ENCODE measurements at places on chromosomes 16 and 17.

DNA sequence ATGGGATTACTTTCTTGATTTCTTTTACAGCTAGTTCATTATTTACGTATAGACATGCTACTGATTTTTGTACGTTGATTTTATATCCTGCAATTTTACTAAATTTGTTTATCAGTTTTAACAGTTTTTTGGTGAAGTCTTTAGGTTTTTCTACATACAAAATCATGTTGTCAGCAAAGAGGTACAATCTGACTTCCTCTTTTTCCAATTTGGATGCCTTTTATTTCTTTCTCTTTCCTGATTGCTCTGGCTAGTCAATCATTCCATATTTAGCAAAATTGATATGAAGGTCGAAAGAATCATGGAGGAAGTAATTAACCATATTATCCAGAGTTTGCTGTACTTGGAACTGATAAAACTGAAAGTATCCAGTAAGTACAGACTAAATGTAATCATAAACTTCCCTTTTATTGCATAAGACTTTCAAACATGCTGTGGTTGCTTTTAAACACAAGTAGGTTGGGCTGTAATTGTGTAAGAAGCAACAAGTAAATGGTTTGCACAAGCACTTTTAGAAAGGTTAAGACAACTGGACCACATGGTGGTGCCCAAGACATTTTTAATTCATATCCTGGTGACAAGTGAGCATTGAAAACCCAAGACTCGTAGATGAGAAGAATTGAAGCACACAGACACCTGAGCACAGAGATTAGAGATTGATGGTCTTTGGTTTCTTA lies 8.4 kb downstream of the GDE1 start:
- no peak for DNase-seq

DNA sequence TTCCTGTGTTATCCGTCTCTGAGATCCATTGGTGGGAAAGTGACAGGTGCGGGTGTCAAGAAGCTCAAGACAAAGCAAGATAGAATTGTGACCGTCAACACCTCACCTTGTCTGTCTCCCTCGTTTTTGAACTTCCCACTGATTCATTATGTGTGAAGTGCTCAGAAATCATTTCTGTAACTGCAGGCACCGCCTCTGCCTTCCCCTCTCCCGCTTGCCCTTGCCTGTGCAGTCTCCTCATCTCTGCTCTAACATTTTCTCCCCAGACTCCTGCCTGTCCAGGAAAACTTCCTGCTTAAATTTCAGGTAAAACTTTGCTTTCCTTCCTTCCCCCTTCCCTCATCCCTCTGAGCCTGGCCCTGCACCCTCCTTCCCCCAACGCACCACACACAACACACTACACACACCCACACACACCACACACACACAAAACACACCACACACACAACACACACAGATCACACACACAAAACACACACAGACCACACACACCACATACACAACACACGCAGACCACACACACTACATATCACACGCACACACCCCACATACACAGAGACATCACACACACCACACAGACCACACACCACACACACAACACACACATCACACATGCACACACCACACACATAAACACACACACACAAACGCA lies 25.7 kb downstream of the CALB2 start:
- DNase-seq: no peak

GRCh38 chr17:1087381-1088241 lies 90.7 kb downstream of the TIMM22 start:
- DNase-seq: peak; percentile 63

DNA sequence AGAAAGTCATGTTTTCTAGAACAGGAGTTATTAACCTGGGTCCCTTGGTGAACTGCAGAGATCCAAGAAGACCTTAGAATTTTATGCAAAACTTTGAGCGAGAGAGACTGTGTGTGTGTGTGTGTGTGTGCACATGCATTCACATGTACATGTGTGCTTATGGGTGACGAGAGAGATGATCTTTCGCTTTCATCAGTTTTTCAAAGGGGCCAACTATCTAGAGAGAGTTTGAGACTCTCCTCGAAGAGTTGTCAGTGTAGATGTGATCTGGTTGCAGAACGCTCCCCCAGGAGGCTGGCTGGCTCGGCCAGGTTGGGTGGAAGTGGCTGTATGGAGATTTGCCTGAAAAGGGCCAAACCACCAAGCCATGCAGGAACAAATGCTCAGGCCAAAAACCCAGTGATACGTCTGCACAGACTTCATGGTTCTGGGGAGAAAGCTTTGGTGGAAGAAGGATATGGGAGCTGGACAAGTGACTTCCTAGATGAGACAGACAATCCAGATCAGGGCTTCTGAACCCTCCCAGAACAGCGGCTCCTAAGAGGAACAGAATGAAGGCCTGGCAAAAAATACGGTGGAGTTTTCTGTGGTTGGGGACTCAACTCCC lies 6.1 kb downstream of the PIK3R5 start:
- no peak for DNase-seq

DNA sequence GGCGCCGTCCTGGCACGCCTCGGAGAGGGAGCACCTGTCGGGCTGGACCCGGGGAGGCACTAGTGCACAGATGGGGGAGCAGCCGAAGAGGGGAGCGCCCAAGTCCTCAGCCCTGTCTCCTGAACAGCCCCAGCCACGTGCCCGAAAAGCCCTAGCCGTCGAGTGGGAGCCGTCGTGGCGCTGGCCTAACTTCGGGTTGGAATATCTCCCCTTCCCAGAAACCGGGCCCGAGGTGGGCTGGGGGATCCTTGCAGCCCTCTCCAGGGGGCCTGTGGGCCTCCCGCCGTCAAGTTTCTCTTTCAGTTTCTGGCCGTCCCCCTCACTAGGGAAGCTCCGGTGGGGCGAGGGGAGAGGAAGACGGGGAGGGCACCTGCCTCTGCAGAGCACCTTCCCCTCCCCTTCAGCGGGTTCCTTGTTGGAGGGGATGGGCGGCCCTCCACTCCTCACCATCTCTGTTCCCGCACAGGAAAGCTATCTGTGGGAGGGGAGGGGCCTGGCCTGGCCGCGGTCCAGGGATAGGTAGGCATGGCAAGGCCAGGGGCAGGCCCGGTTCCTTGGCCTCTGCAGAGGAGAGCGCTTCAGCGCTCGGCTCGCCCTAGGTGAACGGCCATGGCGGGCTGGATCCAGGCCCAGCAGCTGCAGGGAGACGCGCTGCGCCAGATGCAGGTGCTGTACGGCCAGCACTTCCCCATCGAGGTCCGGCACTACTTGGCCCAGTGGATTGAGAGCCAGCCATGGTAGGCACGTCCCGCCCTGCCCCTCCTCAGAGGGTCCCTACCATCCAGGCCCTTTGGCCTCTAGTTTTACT lies 709 bp downstream of the STAT5A start:
- DNase-seq: no peak

- no peak for DNase-seq
Measured at GRCh38 chr17:79821331-79822095, 17.7 kb downstream of the CBX4 start.

- DNase-seq: no peak
Measured at GRCh38 chr16:11092788-11093571, 148.6 kb downstream of the CLEC16A start.

GRCh38 chr17:44914698-44915271 lies 515 bp downstream of the GFAP start:
- peak; percentile 60 for DNase-seq

DNA sequence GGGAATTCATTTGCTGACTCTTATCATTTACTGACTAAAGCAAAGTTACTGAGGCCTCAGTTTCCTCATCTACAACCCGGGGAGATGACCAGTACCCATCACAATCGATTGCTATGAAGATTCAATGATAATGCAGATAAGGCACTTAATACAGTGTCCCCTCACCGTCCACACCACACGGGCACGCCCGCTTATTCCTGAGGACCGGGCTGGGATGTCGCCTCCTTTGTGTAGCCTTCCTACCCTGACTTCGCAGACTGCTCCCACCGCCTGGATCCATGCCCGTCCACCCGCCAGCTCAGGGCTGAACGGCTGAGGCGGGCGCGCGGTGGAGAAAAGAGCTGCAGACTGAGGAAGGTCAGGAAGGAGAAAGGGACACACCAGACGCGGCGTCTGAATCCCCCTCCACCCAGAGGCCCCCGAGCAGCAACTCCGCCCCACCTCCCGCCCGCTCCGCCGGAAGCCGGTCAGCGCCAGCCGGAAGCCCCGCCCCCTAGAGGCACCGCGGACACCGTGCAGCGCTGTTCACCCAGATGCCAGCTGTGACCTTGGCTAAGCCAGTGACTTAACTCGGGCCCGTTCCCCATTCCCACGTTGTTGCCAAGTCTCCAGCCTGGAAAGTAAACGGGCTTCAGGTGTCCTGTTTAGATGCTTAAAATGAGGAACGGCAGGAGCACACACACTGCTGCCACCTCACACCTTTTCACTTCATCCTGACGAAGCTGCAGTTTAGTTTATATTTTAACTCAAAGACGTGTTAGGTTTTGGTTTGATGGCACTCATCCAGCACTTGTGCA lies at the start of gene KRABD2:
Gene KRABD2, minus strand, starts transcription at position 434 of the 797 bp plus-strand sequence.
- DNase-seq: peak; percentile 77

- no peak for DNase-seq
Measured at GRCh38 chr17:76883744-76884525, 15.7 kb downstream of the MGAT5B start.

GRCh38 chr16:78386557-78387324 lies 287.3 kb downstream of the WWOX start:
- no peak for DNase-seq

DNA sequence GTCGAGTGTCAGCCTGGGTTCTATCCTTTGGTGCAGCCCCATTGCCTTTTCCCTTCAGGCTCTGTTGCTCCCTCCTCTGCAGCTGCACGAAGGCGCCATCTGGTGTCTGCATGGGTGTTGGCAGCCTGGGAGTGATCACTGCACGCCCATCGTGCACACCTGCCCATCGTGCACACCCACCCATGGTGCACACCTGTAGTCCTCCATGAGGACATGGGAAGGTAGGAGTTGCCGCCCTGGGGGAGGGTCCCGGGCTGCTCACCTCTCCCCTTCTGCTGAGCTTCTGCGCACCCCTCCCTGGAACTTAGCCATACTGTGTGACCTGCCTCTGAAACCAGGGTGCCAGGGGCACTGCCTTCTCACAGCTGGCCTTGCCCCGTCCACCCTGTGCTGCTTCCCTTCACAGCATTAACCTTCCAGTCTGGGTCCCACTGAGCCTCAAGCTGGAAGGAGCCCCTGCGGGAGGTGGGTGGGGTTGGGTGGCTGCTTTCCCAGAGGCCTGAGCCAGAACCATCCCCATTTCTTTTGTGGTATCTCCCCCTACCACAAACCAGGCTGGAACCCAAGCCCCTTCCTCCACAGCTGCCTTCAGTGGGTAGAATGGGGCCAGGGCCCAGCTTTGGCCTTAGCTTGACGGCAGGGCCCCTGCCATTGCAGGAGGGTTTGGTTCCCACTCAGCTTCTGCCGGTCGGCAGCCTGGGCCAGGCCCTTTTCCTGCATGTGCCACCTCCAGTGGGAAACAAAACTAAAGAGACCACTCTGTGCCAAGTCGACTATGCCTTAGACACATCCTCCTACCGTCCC lies 2.9 kb downstream of the CTRL start:
- DNase-seq: no peak

DNA sequence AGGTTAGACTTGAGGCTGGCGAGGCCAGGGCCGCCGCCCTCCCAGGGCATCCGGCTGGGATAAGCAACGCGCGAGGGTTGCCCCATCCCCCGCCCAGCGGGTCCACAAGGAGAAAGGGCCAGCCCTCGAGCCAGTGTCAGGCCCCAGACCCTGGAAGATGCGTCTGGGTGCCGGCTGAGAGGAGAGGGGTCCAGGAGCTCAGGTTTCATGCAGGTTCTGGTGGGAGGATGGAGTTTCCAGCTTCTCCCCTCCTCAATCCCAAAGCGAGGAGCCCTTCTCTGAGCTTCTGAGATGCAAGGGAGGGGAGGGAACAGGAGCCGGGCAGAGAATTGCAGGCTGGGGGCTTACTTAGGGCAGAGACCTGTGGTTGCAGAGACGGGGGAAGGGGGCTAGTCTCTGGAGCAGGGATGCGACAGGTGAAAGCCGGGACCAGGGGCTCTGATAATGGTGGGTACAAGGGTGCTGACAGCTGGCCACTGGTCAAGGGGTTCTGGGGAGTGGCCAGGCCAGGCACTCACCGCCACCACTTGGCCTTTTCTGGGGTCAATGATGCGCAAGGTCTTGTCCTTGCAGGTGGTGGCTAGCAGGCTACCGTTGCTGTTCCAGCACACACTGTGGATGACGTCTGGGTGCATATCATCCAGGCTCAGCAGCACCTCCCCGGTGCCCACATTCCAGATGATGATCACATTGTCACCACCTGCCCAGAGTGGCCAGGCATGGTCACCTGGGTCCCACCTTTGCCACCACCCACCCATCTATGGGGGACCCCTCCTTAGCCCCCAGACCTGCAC lies 4.2 kb downstream of the CORO6 start:
- no peak for DNase-seq

- DNase-seq: no peak
Measured at GRCh38 chr16:87628940-87629339, 26.6 kb downstream of the JPH3 start.

GRCh38 chr17:79695797-79696609 lies 34.7 kb upstream of the ENPP7 start:
- DNase-seq: peak; percentile 87

DNA sequence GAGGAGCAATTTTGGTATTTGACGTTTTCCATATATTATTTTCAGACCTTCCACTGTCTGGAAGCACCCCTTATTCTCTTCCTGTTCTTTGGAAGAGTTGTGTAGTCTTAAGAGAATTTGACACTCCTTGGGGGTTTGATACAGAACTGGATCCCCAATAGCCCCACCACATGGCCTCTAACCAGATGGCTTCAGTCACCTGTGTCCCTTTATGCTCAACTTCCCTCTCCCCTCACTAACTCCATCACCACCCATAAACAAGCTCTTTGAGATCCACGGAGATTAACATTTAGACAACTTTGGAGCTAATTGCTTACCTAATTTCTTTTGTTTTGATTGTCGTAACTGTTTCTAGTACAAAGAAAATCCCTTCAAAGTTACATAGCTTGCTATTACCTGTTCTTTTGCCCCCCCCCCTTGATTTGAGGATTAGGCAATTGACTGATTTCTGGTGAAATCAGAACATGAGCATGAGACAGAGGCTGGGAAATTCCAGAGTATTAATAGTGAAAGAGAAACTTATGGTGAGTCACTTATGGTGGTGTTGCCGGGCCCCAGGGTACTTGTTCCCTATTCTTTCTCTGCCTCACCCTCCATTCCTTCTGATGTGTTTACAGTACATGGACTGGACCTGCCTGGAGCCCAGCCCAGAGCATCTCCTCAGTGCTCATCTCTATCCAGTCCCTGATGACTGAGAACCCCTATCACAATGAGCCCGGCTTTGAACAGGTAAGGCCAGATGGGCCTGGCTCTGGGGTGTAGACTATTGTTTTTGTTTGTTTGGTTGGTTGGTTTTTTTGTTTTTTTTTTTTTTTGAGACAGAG lies 7.5 kb downstream of the UBE2Z start:
- no peak for DNase-seq

DNA sequence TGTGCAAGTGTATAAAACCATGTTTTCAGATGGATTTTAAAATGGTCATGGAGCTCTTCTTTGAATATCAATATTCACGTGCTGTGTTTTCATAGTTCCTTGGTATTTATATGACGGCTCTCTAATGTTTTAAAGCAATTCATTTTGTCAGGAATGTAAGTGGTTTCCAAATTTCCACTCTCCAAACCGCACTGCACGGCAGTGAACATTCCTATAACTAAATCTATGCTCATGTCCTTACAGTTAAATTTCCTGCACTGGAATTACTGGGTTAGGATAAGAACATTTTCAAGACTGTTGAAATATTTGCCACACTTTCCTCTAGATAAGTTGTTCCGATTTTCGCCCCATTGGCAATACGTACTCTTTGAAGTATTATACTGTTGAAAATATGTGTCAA lies 398.9 kb downstream of the PMP22 start:
- no peak for DNase-seq
